ENCODE measurements at places on chromosomes 4 and X.

GRCh38 chr4:74638689-74639088 is 155.6 kb downstream of the BTC start:
- no peak for DNase-seq

- no peak for DNase-seq
These were observed 51.1 kb downstream of the ENOPH1 start for GRCh38 chr4:82481506-82481840.

DNA sequence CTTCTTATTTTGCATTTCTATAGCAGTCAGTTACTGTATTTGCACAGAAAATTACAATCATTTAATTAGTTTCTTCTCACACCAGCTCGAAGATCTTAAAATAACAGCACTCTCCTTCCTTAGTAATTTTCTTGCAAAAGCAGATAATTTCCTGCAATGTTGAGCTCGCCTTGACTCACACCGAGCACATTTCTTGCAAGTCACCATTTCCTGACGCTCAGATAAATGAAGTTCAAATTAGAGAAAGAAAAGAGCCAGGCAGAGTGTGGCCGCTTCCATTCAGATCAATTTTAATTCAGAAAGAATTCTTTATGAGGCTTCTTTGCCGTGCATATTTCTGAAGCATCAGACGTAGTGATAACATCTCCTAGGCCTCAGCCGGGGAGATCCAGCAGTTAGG is 10.1 kb downstream of the SORCS2 start:
- DNase-seq, result no peak

GRCh38 chr4:1856943-1857699 is 1.2 kb upstream of the LETM1 start:
- DNase-seq, result no peak

- peak; percentile 3 for DNase-seq
These were observed 38.8 kb upstream of the BEX4 start for GRCh38 chrX:103175944-103176753.

GRCh38 chrX:18146009-18146408 is 74.7 kb downstream of the BEND2 start:
- no peak for DNase-seq

- no peak for DNase-seq
These were observed 641.1 kb downstream of the MID1IP1 start for GRCh38 chrX:39442332-39442731.

DNA sequence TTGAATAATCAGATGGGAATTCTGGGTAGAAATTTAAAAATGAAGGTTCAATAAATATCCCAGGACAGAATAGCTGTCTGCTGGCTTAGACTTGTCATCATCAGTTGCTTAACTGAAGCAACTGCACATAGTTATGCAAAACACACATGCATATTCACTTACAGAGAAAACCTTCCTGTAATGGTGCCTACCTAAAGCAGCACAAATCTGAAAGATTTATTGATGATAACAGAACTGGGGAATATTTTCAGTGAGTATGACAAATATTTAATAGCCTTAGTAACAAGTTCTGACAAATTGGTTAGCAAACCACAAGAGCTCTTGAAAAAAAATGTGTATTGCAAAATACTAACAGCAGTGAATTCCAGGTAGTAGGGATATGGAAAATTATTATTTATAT is 606.8 kb upstream of the BOD1L1 start:
- DNase-seq, result no peak

GRCh38 chr4:139241784-139242151 is 38.3 kb downstream of the MGARP start:
- no peak for DNase-seq

GRCh38 chrX:116493271-116493670 is 30.5 kb upstream of the CT83 start:
- no peak for DNase-seq

DNA sequence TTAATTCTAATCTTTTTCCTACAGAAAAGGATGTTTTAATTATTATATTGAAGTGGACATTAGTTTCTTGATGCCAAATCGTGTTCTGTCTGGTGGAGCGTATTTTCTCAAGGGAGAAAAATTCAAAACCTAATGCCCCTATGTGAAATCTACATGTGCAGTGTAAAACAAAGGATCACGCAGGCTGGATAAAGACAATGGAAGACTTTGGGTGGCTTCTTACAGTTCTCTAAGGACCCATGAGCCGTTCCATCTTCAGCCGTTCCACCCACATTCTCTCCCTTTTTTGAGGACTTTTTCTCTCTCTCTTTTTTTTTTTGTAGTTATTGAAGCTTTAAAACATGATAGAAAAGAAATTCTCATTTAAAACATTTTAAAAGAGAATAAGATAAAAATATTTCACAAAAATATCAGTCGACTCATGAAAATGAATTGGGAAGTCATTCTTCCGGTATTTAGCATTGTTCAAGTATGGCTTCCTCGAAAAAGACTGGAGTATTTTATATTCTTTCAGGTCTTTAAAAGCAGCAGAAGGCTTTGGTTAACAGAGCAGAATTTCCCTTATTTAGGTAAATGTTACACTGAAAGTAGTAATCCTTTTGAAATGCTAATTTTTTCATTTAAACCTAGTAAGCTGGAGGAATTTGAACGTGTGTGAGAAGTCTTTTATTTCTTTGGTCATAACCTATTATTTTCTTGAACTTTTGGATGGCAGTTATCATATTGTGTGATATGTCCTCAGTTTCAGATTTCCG is 11.0 kb downstream of the TENM3 start:
- DNase-seq, result no peak

DNA sequence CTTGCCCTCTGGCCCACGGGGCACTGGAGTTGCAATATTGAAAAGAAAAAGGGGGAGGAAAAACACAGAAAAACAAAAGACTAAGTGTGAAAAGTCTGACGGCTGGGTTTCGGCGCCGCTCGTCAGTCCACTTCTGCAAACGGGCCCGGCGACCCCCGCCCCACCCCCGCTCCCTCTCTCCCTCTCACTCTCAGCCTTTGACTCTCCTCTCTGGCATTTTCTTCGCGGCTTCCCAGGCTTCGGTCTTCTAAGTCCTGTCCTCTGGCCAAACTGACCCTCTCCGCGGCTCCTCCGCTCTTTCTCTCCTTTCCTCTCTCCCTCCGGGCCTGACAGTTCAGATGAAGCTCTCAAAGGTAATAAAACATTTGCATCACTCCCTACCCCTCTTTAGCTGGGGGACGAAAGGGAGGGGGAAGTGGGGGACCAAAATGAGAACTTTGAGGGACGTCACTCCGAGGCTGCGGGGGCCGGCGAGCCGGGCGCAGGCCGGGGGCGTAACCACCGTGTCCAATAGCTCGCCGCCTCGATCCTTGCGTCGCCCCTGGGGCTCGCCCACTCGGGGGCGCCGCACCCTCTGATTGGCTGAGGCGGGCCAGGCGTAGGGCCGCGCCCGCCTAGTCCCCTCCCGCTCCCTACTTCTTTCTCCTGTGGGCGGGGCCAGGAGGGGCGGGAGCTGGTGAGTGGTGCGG is at the start of gene NKX6-1:
TSS of gene NKX6-1 (minus strand) at position 358 of the 689 bp plus-strand sequence. CDS start 1,064 bp downstream, outside the sequence.
- peak; percentile 90 for DNase-seq

DNA sequence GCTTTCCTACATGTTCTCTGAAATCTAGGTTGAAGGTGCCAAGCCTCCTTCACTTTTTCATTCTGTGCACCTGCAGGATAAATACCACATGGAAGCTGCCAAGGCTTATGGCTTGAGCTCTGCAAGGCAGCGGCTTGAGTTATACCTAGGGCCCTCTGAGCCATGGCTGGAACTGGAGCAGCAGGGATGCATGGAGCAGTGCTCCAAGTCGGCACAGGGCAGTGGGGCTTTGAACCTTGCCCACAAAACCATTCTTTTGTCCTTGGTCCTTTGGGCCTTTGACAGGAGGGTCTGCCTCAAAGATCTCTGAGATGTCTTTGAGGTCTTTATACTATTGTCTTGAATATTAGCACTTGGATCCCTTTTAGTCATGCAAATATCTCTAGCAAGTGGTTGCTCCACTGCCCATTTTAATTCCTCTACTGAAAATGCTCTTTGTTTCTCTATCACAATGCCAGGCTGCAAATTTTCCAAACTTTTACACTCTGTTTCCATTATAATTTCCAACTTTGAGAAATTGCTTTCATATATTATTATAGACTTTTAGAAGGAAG is 536.2 kb upstream of the KLHL4 start:
- DNase-seq, result no peak

DNA sequence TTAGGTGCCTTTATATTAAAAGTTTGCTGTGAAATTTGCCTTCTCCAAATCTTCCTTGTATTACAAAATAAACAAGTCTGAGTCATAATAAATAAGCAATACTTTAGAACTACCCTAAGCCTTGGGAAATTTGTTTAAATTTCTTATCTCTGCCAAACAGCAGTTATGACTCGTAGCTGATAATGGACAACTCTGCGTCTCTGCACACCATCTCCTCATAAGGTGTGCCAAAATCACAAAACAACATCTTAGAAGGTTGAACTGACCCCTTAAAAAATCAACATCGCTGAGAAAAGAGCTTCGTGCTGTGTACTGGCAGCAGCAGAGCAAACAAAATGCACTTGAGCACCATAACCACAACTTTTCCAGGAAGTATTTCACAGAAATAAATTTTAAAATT is 22.0 kb downstream of the OR13H1 start:
- no peak for DNase-seq

- DNase-seq, result no peak
These were observed 47.4 kb downstream of the HSD17B13 start for GRCh38 chr4:87275311-87275710.

- no peak for DNase-seq
These were observed 640.6 kb downstream of the PCDH7 start for GRCh38 chr4:31360786-31361185.

GRCh38 chr4:93183576-93183975 is 645.0 kb upstream of the ATOH1 start:
- DNase-seq, result no peak

- DNase-seq, result no peak
These were observed 21.1 kb downstream of the CPLX1 start for GRCh38 chr4:804804-805203.

GRCh38 chrX:103737696-103738095 is 27.0 kb downstream of the TMEM31 start:
- no peak for DNase-seq

DNA sequence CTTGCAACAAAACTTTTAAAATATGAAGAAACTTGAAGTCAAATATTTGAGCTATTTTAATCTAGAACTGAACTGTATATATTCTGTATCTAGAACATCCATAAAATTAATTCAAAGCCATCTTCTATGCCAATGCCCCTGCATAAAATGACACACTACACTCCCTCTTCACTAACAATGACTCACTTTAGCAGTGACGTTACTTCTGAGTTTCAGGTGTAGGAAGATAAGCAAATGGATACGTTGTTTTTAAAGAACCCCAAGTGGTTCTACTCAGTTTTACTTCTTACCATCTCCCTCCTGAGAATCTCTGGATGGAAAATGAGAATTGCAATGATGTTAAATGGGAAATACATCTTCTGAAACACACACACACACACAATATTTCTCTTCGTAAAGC is 45.2 kb downstream of the CXXC4 start:
- no peak for DNase-seq

- peak; percentile 0 for DNase-seq
These were observed 15.5 kb downstream of the MAGEA9B start for GRCh38 chrX:149571770-149572169.

DNA sequence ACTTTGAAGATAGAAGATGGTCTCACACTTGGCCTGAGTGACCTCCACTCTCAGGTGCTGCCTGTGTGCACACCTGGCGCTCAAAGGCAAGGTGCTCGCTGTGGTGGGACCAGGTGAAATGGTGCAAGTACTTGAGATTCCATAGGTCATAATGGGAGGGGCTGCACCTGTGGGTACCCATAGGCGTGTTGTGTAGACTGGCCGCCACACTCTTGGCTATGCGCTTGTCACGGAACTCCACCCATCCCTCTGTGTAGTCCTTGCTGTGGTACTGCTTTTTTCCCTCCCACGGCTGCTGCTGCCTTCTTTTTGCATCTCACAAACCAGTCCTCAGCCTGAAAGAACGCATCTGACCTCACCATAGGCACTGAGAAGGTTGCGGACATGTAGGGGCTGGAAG is 27.0 kb downstream of the METAP1 start:
- no peak for DNase-seq

GRCh38 chr4:163806653-163807052 is 312.2 kb downstream of the TMA16 start:
- DNase-seq, result no peak

GRCh38 chr4:2798399-2799223 is 5.7 kb downstream of the SH3BP2 start:
- DNase-seq, result no peak

DNA sequence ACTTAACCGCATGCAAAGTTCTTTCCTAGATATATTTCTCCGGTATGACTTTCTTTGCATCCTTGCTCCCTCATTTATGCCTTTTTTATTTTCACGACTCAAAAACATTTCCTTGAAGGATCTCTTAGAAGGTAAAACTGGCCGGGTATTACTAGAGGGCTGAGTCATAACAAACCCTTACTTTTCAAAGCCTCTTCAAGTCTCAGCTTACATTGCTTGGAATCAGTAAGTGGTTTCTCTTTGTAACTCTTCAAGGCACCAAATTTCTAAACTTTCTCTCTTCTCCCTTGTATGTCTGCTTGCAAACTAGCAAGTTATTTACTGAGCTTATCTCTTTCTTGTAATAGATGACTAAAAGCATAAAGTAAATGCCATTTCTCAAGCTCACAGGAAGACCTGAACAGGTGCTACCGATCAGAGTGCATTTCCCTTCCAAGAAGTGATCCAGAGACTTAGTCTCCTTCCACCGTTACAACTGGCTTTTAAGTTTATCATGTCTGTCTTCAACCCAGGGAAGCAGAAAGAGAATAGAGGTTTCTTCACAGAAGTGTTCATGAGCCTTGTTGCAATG is 75.5 kb downstream of the ANXA10 start:
- DNase-seq, result no peak

GRCh38 chrX:51435101-51435500 is 61.3 kb downstream of the NUDT11 start:
- no peak for DNase-seq

DNA sequence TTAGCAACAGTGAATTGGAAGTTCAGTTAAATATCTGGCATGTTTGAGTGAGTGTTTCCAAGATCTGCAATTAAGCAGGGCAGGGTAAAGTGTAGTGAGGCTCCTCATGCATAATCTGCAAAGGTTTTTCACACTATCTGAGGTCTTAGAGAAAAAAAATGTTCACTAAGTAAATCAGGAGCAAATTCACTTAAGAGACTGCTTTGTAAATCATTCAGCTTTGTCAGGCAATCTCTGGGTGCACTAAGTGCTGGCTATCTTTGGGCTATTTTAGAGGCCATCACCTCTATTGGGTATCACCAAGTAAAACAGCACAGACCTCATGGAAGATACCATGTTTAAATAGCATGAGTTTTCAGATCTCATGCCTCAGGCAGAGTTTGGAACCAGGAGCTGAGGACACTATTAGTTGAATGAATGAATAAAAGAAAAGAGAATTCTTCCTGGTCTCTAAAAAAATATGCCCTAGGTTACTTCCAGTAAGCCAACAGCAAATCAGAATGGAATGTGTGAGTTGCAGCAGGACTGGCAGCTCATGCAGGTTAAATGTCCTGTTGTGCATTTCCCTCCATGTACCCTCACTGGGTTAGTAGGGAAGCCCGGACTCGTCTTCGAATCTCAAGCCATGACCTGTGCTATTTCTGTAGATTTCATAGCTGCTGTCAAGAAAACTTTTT is 195.3 kb downstream of the KCNIP4 start:
- no peak for DNase-seq

- no peak for DNase-seq
These were observed 276.1 kb downstream of the GASK1B start for GRCh38 chr4:157896726-157897125.

Measured in T1000 (cell line).